ENCODE measurements at places on chromosomes 11 and 22.

GRCh38 chr11:87425943-87426342, 388.2 kb downstream of the TMEM135 start:
- DNase-seq: no peak

- DNase-seq: no peak
These were observed 59.5 kb upstream of the SCUBE2 start for GRCh38 chr11:9150926-9151325.

- DNase-seq: no peak
These were observed 90.0 kb downstream of the MICAL2 start for GRCh38 chr11:12200279-12200990.

- DNase-seq: no peak
These were observed 25.9 kb upstream of the POU2AF3 start for GRCh38 chr11:111272420-111272819.

- DNase-seq: no peak
These were observed 177.4 kb upstream of the BLID start for GRCh38 chr11:122293296-122294023.

DNA sequence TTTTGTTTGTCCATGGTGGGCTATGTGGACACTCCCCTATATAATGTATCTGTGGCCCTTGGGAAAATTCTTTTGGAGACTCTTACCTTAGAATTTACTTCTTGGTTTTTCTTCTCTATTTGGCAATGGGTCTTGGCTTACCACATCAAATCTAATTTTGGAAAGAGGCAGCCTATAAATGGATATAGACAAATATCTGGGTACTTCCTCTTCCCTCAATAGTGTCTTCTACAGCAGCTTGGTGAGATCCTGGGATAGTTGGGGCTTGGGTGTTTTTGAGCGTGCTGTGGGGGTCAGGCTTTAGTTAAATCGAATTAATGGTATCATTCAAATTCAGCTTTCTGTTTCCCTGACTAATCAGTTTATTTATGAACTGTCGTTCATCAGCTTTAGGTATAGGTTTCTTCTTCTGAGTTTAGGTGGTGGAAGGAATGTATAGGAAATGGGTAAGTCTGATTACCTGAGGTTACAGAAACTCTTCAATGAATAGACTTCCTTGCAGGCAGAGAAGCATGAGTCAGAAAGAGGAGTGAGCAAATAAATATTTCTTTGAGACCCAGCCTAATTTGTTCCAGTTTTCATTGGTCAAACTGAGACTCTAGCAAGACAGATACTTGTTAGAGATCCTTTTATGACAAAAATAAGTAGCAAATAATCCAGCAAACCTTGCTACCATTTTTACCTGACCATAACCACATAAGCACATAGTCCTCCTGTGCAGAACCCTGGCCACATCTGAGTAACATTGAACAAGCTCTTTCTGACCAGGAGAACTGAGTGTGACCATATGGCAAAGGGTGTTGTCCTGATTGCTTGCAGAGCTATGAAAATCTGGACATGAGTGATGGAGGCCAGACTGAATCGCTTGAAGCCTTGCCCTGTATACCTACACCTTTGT, 68.6 kb upstream of the SORL1-AS1 start:
- no peak for DNase-seq

- no peak for DNase-seq
These were observed 48.5 kb downstream of the CSNK2A3 start for GRCh38 chr11:11304550-11304949.

- DNase-seq: no peak
These were observed 8.4 kb downstream of the BEST1 start for GRCh38 chr11:61958590-61958989.

- no peak for DNase-seq
These were observed 51.2 kb downstream of the NFAM1 start for GRCh38 chr22:42380769-42381551.

GRCh38 chr22:35380013-35380412, 883 bp upstream of the HMOX1 start:
- no peak for DNase-seq

DNA sequence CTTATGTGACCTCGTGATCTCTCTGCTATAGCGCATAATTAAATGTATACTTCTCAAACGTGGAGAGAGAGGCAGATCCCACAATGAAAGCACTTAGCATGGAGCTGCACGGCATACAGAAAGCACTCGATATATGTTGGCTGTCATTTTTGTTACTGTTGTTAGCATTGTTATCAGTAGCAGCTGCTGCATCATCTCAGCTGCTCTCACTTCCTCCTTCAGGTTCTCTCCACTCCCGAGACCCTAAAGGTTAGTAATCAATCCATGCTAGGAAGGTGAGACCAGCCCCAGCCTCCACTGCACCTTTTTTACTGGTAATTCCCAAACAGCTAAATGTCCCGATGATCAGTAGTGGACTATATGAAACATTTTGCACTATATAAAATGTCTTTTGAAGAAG, 13.4 kb upstream of the API5 start:
- DNase-seq: no peak

GRCh38 chr11:64604458-64605243, 13.6 kb downstream of the SLC22A12 start:
- no peak for DNase-seq

DNA sequence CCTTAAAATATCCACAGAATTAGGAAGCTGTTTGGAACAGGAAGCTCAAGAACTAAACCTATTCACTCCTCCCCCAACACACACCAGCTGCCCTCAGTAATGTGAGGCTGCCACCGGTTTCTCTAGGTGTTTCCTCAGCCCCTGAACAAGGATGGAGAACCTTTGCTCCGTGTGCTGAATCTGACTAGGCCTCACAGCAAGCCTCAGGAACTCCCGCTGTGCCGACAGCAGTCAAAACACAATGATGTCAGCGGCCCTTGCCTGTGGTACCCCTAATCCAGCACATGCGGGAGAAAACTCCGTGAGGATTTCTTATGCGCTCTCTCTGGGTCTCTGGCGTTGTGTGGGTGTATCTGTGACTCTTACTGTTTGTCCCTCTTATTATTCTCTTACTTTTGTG, 153.3 kb downstream of the EFCAB6 start:
- DNase-seq: no peak

DNA sequence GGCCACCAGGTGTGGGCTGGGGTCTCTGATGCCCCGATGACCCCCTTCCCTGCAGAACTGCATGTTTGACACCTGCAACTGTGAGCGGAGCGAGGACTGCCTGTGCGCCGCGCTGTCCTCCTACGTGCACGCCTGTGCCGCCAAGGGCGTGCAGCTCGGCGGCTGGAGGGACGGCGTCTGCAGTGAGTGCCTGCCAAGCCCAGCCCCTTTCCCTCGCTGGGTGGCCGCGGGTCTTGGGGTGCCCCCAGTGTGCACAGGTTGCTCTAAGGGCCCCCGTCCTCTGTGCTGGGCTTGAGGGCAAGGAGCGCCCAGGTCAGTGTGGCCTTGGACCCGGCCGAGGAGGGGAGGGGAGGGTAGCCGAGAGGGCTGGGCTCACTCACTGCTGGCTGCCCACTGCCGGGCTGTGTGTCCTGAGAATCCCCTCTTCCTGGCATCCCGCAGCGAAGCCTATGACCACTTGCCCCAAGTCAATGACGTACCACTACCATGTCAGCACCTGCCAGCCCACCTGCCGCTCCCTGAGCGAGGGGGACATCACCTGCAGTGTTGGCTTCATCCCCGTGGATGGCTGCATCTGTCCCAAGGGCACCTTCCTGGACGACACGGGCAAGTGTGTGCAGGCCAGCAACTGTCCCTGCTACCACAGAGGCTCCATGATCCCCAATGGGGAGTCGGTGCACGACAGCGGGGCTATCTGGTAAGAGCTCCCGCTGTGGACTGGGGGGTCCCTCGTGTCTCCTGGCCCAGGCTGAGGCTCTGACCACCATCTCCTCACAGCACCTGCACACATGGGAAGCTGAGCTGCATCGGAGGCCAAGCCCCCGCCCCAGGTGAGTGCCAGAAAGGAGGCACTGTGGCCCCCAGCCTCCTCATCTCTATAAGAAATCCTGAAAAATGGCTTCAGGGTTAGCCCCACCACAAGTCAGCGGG, 17.0 kb downstream of the MUC5AC start:
- DNase-seq: no peak

DNA sequence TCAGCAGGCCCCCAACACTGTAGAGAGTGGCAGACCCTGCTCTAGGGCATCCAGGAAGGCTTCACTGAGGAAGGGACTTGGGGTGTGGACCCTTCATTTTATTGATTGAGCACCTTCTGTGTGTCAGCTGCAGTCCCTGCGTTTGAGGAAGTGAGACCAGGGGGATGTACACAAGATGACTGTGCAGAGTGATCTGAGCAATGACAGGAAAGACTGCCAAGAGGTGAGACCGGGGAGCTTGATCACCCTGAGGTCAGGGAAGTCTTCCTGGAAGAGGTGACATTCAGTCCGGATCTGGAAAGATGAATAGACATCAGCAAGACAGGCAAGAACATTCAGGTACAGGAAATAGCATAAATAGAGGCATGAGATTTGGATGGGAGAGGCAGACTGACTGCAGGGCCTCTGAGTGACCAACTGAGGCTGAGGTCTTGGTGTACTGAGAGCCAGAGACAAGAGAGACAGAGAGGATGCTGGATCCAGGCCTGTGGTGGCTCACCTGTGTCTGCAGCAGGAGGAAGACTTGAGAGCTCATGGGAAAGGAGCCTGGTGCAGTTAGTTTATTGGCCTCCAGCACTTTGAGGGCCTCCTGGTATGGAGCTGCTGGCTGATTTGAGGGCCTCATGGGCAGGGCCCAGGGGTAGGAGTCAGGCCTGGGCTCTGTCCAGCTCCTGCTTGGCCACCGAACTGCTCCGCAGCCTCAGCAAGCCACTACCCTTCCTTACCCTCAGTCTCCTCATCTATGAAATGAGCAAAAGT, 5.2 kb downstream of the DGAT2 start:
- DNase-seq: no peak

DNA sequence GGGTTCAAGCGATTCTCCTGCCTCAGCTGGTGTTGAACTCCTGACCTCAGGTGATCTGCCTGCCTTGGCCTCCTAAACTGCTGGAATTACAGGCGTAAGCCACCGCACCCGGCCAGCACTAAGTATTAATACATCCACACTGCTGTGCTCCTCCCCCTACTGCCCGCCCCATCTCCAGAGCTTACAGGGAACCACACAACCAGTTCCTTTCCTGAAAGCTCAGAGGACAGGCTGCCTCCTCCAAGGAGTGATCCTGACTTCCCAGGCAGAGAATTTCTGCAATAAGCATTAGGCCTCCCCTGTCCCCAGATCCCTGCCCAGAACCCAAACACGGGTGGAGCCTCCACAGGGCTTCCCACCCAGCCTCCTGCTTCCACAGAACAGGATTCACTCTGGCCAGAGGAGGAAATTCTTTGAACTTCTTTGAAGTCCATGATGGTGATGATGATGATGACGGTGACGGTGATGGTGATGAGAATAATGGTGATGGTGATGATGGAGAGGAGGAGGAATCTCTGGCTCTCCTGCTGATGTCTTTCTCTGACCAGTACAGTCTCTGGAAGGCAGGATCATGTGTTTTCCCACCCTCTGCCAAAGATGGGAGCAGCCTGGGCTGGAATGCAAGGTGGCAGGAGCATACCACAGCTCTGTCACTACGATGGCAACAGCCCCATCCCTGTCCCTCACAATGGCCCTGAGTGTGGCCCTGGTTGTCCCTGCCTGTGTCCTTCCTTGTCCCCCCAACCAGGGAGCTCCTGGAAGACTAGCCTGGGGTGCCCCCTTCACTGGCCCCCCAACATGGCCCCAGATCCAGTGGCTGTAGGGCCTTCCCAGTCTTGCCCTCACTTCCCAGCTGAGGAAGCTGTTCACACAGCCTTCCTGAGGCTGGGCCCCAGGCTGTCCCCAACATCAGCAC, 33.5 kb upstream of the CSNK1E start:
- DNase-seq: no peak

GRCh38 chr22:26131589-26132154, 37.6 kb upstream of the SEZ6L start:
- DNase-seq: no peak

- DNase-seq: no peak
These were observed 42.6 kb downstream of the GNB1L start for GRCh38 chr22:19811811-19812771.

- no peak for DNase-seq
These were observed 6.4 kb upstream of the SYT9 start for GRCh38 chr11:7245341-7245740.

DNA sequence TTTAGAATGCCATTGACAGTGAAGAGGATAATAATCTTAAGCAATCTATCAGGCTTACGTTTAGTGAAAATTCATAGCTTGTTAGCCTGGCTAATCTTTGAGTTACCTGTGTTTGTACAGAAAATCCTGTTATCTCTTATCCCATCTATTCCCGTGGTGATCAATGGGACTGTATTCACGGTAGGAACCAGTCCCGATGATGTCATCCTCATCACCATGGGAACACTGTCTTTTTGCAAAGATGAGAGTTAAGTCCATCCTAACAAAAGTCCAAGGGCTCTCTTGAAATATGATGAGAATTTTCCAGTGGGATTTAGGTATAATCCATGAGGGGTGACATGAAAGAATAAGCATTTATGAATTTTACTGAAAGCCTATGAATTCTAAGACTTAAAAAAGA, 762.2 kb downstream of the ETS1 start:
- no peak for DNase-seq

GRCh38 chr11:99325847-99326246, 305.1 kb downstream of the CNTN5 start:
- DNase-seq: no peak

DNA sequence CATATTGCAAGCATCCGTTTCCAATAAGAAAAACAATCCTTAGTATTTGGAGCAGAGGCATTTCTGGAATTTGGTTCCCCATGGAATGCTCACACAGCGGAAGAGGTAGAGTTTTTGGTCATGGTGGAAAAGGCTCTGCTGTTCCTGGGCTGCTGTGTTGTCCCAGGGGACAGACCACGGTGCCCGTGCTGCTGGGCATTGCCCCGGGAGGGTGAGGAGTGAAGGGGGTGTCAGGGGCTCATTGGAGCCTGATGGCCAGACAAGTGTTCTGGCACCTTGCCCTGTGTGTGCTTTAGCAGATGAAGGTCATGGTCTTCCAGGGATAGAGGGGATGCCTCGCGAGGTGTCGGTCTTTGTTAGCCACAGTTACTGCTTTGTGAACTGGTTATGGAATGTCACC, 61.2 kb downstream of the MPPED1 start:
- DNase-seq: no peak

DNA sequence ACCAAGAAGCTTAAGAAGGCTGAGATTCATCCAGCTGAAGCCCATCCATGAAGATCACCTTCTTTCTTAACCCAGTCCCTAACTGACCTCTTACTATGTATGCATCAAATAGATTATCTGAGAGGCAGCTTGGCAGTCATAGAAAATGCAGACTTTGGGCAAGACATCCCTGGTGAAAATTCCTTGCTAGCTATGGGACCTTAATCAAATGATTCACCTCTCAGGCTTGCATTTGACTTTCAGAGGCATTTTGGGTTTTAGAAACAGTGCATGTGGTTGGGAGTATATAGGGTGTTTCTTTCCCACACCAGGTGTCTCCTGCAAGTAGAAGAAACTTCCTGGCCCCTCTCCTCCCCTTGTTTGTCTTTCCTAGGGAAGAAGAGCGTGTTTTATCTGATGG, 188.5 kb upstream of the ISX start:
- DNase-seq: no peak

- DNase-seq: no peak
These were observed 110.0 kb upstream of the PAX6 start for GRCh38 chr11:31921081-31921480.

- no peak for DNase-seq
These were observed 1.8 kb downstream of the KCNK7 start for GRCh38 chr11:65593518-65594414.

GRCh38 chr11:95711945-95712221, 77.7 kb downstream of the FAM76B start:
- no peak for DNase-seq

GRCh38 chr11:112769584-112769983, 191.6 kb upstream of the NCAM1 start:
- DNase-seq: no peak

- no peak for DNase-seq
These were observed 500 bp upstream of the ADSL start for GRCh38 chr22:40345815-40346184.
